ENCODE measurements at places on chromosomes 7 and 10. TPM values are rescaled to one million over a fixed set of nuclear protein-coding genes. Genes with fewer than 3 reads are reported as not detected.

- no peak for DNase-seq
- no peaks in the 10 kb centered on the region for H3K27me3 ChIP-seq
- H3K27ac ChIP-seq = no peak overlapping the region
- H3K4me1 ChIP-seq = no peaks in the 10 kb centered on the region
- no peaks in the 10 kb centered on the region for H3K36me3 ChIP-seq
These were observed 294.1 kb upstream of the YAE1 start for GRCh38 chr7:39272111-39272510.

GRCh38 chr7:106692450-106693051 lies 31.6 kb upstream of the CCDC71L start:
- no peaks in the 10 kb centered on the region for H3K36me3 ChIP-seq
- H3K4me3 ChIP-seq = no peak overlapping the region
- no peak overlapping the region for H3K27ac ChIP-seq
- DNase-seq = no peak
- H3K4me1 ChIP-seq = no peaks in the 10 kb centered on the region

The OPN1SW gene
- total RNA-seq = not detected

GRCh38 chr10:36638462-36639155 lies 486.8 kb upstream of the ANKRD30A start:
- no peak for DNase-seq
- H3K27ac ChIP-seq = no peak overlapping the region
- no peaks in the 10 kb centered on the region for H3K27me3 ChIP-seq
- no peaks in the 10 kb centered on the region for H3K36me3 ChIP-seq

DNA sequence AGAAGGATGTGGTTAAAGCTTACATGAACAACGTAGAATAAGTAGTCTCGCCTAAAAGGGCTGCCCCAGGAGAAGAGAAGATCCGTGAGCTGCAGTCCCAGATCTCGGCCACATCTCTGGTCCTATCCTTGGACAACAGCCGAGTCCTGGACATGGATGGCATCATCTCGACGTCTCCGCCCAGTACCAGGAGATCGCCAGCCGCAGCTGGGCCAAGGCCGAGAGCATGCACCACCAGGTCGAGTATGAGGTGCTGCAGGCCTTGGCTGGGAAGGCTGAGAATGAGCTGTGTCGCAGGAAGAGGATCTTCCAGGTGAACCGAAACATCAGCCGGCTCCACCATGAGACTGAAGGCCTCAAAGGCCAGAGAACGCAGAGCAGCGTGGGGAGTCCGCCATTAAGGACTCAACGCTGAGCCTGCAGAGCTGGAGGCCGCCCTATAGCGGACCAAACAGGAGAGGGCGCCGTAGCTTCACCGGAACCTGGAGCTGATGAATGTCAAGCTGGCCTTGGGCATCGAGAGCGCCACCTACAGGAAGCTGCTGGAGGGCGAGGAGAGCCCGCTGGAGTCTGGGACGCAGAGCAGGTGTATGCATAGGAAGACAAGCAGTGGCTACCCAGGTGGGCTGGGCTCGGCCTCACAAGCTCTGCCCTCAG lies 22.2 kb downstream of the LIPK start:
- no peaks in the 10 kb centered on the region for H3K4me1 ChIP-seq
- no peak overlapping the region for H3K27ac ChIP-seq
- H3K4me3 ChIP-seq = no peak overlapping the region
- no peaks in the 10 kb centered on the region for H3K27me3 ChIP-seq
- DNase-seq = no peak

The GRK5 gene
- 14.9 TPM for total RNA-seq

DNA sequence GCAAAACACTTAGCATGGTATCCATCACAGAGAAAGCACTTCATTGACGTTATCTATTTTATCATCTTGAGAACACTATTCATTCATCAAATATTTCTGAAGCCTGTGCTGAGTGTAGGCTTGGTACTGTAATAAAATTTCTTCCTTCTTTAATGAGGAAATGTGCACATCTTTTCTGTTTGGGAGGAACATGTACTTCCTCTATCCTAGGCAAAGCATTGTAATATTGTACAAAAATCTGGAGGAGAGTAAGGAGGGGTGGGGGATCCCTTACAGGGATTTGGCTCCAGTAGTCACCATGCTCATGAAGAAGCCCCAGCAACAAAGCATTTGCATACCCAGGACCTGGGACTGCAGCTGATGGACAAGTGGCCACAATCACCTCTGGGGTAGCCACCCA lies 39.9 kb upstream of the SORCS3 start:
- no peak overlapping the region for H3K4me3 ChIP-seq
- H3K27ac ChIP-seq = no peak overlapping the region
- H3K36me3 ChIP-seq = no peaks in the 10 kb centered on the region
- DNase-seq = no peak
- H3K4me1 ChIP-seq = no peaks in the 10 kb centered on the region

DNA sequence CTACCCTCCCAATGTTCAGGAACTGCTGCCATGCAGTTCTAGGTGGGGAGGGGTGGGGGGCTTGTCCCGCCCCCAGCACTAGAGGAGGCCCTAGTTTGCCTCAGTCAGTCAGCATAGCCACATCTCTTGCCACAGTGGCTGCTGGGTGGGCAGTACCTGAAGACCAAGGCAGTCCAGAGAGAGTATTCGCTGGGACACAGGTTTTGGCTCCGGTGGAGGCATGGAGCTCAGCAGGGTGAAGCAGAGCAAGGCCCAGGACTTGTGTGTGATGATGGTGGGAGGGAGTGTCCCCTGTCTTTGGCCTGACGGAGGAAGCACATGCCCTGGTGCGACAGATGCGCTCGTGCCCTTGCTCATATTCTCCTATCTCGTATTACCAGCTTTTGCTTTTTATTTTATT lies 24.7 kb upstream of the ZCCHC24 start:
- DNase-seq = no peak
- H3K4me1 ChIP-seq = no peaks in the 10 kb centered on the region

DNA sequence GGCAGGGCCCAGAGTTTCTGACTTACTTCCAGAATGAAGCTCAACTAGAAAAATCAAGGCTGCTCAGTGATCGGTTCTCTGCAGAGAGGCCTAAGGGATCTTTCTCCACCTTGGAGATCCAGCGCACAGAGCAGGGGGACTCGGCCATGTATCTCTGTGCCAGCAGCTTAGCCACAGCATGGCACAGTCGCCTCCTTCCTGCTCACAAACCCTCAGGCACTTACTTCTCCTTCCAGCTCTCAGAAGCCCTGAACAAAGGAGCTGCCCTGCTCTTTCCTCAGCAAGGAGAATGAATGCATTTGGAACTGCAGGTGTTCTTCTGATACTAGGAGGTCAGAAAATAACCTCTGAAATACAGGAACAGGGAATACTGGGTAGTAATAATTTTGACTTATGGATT lies 219.7 kb upstream of the PRSS1 start:
- H3K36me3 ChIP-seq = no peaks in the 10 kb centered on the region
- H3K4me3 ChIP-seq = no peak overlapping the region
- no peak for DNase-seq
- no peak overlapping the region for H3K27ac ChIP-seq

GRCh38 chr7:33640741-33641140 lies 264.6 kb upstream of the BMPER start:
- H3K36me3 ChIP-seq = no peaks in the 10 kb centered on the region
- H3K27ac ChIP-seq = no peak overlapping the region

GRCh38 chr7:106609416-106609815 lies 51.5 kb downstream of the CCDC71L start:
- no peak overlapping the region for H3K4me3 ChIP-seq
- H3K36me3 ChIP-seq = no peaks in the 10 kb centered on the region
- H3K4me1 ChIP-seq = no peaks in the 10 kb centered on the region
- H3K27me3 ChIP-seq = no peaks in the 10 kb centered on the region

The CPN1 gene
- not detected for total RNA-seq

The PARP12 gene
- 24.8 TPM for total RNA-seq

DNA sequence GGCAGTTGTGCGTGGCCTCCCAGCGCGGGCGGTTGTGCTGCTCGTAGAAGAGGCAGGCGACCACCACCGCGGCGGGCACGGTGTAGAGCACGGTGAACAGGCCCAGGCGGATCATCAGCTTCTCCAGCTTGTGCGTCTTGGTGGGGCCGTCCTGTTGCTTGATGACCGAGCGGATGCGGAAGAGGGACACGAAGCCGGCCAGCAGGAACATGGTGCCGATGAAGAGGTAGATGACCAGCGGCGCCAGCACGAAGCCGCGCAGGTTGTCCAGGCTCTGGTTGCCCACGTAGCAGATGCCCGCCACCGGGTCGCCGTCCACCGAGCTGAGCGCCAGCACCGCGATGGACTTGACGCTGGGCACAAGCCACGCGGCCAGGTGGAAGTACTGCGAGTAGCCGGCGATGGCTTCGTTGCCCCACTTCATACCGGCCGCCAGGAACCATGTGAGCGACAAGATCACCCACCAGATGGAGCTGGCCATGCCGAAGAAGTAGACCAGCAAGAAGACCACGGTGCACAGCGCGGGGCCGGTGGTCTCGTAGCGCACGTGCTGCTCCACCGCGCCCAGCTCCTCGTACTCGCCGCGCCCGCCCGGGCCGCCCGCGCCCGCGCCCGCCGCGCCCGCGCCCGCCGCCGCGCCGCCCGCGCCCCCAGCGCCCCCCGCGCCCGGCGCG lies 2.2 kb downstream of the FZD8 start:
- DNase-seq = no peak
- H3K27me3 ChIP-seq = no peaks in the 10 kb centered on the region
- peak overlapping the region; percentile 86 for H3K4me3 ChIP-seq
- no peaks in the 10 kb centered on the region for H3K36me3 ChIP-seq
- peak overlapping the region; percentile 25 for H3K27ac ChIP-seq
- H3K4me1 ChIP-seq = no peaks in the 10 kb centered on the region

DNA sequence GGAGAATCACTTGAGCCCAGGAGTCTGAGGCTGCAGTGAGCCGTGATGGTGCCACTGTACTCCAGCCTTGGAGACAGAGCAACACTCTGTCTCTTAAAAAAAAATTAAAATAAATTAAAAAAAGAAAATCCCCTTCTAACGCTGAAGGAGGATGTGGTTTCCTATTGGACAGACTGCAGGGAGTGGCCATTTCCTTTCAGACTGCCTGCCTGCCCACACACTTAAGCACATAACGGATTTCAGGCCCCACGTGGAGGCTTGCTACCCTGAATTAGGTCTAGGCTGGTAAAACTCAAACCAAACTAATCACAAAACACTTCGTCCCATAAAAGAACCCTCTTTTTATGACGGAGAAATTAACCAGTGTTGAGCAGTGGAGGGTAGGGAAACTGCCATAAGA lies 34.0 kb downstream of the GATA3 start:
- H3K4me3 ChIP-seq = no peak overlapping the region
- no peaks in the 10 kb centered on the region for H3K27me3 ChIP-seq
- no peaks in the 10 kb centered on the region for H3K4me1 ChIP-seq
- no peak overlapping the region for H3K27ac ChIP-seq
- DNase-seq = no peak

GRCh38 chr7:51349820-51350545 lies 33.4 kb upstream of the COBL start:
- no peak overlapping the region for H3K4me3 ChIP-seq
- no peaks in the 10 kb centered on the region for H3K27me3 ChIP-seq
- peak overlapping the region; percentile 68 for H3K27ac ChIP-seq
- DNase-seq = peak; percentile 64

The CALN1 gene
- 0.33 TPM for total RNA-seq

GRCh38 chr10:101214446-101215396 lies 14.5 kb downstream of the LBX1 start:
- no peak overlapping the region for H3K4me3 ChIP-seq
- no peaks in the 10 kb centered on the region for H3K36me3 ChIP-seq
- no peaks in the 10 kb centered on the region for H3K4me1 ChIP-seq
- no peak for DNase-seq

DNA sequence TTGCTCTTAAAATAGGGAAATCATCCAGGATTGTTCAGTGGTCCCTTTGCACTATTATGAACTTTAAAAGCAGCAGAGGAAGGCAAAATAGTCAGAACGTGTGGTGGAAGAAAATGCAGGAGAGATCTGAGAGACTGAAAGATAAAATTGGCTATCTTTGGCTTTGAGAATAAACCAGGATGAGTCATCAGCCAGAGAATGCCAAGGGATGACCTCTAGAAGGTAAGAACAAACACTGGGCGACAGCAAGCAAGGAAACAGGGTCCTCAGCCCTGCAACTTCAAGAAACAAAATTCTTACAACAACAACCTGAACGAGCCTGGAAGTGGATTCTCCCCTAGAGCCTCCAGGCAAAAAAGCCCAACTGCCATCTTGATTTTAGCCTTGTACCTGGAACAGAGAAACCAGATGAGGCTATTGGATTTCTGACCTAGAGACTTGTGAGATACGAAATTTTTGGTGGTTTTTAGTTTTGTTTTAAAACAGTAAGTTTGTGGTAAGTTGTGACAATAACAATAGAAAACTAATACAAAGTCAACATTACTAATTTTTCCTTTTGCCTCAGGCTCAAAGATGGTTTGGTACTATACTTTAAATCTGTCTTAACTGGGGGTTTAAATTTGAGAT lies 130.2 kb upstream of the CNTNAP2 start:
- H3K27me3 ChIP-seq = no peaks in the 10 kb centered on the region
- no peak overlapping the region for H3K27ac ChIP-seq
- H3K36me3 ChIP-seq = no peaks in the 10 kb centered on the region
- no peak overlapping the region for H3K4me3 ChIP-seq

GRCh38 chr7:114921631-114922025 lies 266 bp upstream of the MDFIC start:
- peak overlapping the region; percentile 88 for H3K27ac ChIP-seq
- H3K36me3 ChIP-seq = no peaks in the 10 kb centered on the region
- DNase-seq = no peak
- peak overlapping the region; percentile 87 for H3K4me3 ChIP-seq
- H3K4me1 ChIP-seq = no peaks in the 10 kb centered on the region
- no peaks in the 10 kb centered on the region for H3K27me3 ChIP-seq

GRCh38 chr7:118590107-118590506 lies 365.6 kb downstream of the ANKRD7 start:
- no peaks in the 10 kb centered on the region for H3K36me3 ChIP-seq
- DNase-seq = no peak
- H3K4me1 ChIP-seq = no peaks in the 10 kb centered on the region

The WEE2 gene
- total RNA-seq = not detected

DNA sequence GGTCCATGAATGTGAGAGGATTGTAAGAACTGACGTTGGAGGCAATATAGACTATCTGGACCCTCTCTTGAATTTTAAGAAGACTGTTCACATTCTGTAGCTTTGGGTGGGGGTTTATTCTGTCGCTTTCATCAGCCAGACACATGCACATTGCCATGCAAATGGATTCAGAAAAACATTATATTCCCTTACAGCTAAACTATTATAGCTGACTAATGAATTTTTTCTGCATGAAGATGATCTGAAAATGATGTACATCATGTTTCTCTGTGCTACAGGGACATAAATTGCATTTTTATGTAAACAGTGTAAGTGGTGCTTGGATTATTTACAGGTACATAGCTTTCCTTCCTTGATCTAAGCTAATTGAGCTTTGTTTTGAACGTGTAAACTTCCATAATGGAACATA lies 1.5 kb downstream of the MET start:
- H3K27ac ChIP-seq = peak overlapping the region; percentile 91
- no peak for DNase-seq
- H3K4me1 ChIP-seq = no peaks in the 10 kb centered on the region

The SLC18A2 gene
- total RNA-seq = 0.73 TPM

The SLC26A4 gene
- total RNA-seq = 1.3 TPM
